ENCODE measurements at places on chromosomes 11 and 22.

DNA sequence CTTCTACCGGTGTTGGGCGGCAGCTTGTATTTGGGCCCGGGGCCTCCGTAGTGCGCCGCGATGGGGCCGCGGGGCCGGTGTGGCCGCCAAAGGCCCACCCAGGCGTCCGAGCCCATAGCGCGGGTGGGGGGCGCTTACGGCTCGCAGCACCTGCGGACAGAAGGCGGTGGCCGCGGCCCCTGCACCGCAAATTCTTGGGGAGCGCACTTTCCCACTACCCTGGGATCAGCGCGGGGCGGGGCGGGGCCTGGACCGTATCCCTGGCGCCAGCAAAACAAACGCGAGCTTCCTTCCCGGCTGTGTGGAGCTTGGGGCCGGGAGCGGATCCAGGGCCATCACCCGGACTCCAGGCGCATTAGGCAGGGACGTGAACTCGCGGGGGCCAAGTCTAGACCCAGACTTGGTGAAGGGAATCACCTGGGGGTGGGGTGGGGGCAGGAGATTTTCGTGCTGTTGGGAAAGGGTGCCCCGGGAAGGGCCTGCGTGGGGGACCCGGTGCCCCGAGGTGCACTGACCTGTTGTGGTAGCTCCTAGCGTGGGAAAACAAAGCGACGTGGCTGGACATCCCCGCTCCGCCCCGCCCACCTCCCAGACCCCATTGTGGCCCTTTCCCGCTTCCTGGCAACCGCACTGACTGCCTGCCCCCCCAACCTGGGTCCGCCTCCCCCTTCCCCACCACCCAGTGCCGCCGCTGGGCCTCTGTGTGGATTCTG, 2.3 kb upstream of the TYMP start:
- DNase-seq = no peak

GRCh38 chr11:14908214-14908880, 16.3 kb upstream of the CYP2R1 start:
- DNase-seq = no peak

- no peak for DNase-seq
Observed at GRCh38 chr11:118224511-118225188, at the start of gene JAML. TSS of gene JAML (minus strand) at chr11:118225011. CDS start at chr11:118214866, 10,145 bp downstream.

- no peak for DNase-seq
Observed at GRCh38 chr11:1053121-1053901, 16.8 kb upstream of the MUC6 start.

- DNase-seq = no peak
Observed at GRCh38 chr22:24833881-24834495, 28.0 kb downstream of the SGSM1 start.

DNA sequence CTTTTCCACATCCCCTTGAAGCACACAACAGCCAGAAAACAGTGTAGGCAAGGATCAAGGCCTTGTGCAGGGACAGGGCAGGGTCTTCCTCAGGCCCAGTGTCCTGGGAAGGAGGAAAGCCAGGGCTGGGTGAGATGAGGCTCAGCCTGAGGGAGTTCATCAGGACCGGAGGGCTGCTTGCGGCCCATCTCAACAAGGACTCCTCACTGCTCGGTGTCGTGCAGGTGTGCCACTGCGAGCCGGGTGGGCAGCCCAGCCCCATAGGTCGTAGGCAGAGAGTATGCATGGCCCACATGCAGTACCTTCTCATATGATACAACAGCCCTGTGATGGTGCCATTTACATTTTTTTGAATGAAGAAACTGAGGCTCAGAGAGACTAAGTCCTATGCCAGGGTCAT, 12.9 kb downstream of the SHISA8 start:
- no peak for DNase-seq

GRCh38 chr11:122772945-122773344, 65.4 kb upstream of the CRTAM start:
- DNase-seq = no peak

- no peak for DNase-seq
Observed at GRCh38 chr11:128857341-128857740, 9.8 kb downstream of the KCNJ1 start.

GRCh38 chr22:49997251-49997599, 15.3 kb downstream of the IL17REL start:
- no peak for DNase-seq

DNA sequence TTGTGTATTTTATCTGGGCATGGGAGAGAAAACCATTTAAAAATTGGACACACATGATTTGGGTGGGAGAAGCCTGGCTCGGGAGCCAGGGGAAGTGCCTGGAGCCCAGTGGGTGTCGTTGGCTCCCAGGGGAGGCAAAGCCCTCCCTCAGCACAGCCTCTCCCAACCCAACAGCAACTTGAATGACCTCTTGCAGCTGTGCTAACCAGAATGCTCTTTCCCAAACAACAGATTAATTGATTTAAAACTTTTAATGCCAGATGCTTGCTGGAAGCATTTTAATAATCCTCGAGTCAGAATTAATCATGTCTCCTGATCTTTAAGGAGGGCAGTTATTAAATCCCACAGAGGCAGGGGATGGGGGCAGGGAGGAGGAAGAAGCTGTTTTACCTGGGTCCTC, 401.6 kb downstream of the BUD13 start:
- DNase-seq = no peak

DNA sequence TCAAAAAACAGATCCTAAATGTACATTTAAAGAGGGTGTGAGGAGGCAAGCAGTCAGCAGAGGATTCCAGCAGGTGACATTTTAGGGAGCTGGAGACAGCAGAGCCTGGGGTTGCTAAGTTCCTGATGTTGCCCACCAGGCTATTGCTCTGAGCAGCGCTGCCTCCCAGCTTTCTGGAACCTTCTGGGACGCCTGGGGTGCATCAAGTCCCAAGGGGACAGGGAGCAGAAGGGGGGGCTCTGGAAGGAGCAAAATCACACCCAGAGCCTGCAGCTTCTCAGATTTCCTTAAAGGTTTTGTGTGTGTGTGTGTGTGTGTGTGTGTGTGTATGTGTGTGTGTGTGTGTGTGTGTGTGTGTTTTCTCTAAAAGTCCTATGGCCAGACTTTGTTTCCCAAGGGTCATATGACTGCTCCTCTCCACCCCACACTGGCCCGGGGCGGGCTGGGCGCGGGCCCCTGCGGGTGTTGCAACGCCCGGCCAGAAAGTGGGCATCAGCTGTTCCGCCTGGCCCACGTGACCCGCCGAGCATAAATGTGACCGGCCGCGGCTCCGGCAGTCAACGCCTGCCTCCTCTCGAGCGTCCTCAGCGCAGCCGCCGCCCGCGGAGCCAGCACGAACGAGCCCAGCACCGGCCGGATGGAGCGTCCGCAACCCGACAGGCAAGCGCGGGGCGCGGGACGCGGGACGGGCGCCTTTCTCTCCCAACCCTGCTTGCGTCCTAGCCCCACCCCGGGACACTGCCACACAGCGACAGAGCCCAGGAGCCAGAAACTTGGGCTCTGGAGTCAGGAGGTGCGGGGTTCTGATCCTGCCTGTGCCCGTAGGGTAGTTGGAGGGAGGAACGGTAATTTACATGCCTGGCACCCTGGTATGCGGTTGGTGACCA, at the start of gene HMOX1:
TSS of gene HMOX1 (plus strand) at position 560 of the 887 bp plus-strand sequence. CDS start at position 638, 78 bp downstream.
- peak; percentile 21 for DNase-seq

DNA sequence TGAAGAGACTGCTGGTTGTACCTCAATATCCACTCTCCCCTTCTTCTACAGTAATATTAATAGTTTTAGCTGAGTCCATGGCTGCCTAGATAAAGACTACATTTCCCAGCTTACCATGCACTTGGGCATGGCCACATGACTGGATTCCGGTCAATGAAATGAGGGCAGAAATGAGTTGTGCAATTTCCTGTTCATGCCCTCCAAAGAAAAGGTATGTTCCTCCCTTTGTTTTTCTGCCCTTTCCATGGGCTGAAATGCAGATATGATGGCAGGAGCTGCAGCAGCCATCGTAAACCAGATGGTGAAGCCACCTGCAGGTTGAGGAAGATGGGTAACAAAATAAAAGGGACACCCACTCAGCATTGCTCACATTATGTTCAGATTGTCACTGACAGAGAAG, 15.3 kb upstream of the ELFN2 start:
- DNase-seq = no peak

GRCh38 chr11:111213256-111213655, 32.3 kb upstream of the POU2AF2 start:
- DNase-seq = no peak

DNA sequence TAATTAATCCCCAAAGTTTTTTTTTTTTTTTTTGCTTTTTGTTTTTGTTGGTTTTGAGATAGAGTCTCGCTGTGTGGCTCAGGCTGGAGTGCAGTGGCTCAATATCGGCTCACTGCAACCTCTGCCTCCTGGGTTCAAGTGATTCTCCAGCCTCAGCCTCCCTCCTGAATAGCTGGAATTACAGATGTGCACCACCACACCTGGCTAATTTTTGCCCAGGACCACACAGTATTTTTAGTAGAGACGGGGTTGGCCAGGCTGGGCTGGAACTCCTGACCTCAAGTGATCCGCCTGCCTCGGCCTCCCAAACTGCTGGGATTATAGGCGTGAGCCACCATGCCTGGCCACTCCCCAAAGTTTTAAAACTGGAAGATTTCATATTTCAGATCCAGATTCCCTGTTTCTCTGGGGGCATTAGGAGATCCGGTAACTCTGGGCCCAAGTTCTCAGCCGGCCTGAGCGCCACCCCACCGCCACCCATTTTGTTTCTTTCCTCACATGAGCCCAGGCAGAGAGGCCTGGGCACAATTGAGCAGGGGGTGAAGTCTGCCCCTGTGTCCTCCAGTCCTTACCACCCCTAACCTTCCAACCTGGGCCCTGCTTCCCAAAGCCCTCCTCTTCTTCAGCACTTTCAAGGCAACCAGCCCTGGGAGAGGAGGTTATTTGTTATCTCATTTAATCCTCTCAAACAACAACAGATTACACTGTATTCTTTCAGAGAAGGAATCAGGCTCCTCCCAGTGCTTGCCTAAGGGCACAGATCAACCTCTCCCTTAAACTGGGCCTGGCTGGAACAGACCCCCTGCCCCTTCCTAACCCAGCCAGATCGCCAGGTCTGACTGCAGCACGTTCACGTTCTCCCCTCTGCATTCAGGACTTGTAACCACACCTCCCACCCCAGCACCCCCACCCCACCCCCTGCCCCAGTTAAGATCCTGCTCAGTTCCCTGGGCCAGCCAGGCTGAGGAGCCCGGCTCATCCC, 1.9 kb upstream of the CSNK1E start:
- no peak for DNase-seq

DNA sequence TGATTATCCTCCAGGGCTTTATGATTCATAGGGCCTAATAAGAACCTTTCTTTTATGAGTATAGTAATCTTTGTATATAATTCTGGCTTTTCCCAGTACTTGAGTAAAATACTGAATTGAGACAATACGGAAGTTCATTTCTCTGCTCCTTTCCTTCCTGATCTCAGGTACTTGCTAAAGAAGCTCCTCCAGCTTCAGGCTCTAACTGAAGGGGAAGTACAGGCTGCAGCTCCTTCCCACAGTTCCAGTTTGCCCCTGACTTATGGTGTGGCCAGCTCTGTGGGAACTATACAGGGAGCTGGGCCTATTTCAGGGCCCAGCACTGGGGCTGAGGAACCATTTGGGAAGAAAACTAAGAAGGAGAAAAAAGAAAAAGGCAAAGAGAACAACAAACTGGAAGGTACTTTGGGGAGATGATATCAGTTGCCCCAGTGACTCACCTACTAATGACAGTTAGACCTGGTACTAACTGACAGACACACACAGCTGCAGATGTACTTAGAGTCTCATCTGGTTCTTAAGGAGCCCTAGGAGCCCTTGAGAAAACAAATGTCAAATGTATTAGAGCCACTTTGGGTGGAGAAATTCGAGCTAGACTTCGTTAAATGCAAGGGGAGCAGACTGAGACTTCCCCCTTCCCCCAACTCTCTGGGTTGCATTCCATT, 3.0 kb downstream of the TBRG1 start:
- no peak for DNase-seq

DNA sequence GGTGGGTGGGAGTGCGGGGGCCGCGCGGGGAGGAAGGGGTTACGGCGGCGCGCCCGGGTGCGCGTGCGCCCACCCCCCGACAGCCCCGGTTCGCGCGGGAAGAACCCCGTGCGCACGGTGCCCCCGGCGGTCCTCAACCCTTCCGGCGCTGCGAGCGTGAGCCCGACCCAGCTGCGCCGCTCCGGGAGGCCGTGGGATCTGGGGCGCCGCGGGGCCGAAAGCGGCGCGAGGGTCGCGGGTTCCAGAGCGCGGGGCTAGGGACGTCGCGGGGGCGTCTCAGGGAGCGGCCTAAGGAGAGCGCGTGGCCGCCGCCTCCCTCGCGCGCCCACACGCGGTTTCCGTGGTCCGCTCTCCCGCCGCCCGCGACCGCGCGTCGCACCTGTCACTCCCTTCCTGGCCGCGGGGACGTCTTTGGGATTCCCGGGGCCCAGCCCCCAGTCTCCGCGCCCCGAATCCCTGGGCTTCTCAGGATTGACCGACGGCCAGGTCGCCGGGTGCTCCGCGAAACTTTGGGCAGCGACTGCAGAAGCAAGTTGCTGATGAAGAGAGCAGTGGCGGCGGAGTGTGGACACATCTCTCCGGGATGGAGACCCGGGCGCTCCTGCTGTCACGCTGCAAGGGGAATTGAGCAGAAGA, 582 bp downstream of the SREBF2 start:
- DNase-seq = no peak

- no peak for DNase-seq
Observed at GRCh38 chr11:86151174-86152005, 82.5 kb upstream of the PICALM start.

GRCh38 chr11:75950141-75950540, 135.1 kb downstream of the UVRAG start:
- DNase-seq = no peak

DNA sequence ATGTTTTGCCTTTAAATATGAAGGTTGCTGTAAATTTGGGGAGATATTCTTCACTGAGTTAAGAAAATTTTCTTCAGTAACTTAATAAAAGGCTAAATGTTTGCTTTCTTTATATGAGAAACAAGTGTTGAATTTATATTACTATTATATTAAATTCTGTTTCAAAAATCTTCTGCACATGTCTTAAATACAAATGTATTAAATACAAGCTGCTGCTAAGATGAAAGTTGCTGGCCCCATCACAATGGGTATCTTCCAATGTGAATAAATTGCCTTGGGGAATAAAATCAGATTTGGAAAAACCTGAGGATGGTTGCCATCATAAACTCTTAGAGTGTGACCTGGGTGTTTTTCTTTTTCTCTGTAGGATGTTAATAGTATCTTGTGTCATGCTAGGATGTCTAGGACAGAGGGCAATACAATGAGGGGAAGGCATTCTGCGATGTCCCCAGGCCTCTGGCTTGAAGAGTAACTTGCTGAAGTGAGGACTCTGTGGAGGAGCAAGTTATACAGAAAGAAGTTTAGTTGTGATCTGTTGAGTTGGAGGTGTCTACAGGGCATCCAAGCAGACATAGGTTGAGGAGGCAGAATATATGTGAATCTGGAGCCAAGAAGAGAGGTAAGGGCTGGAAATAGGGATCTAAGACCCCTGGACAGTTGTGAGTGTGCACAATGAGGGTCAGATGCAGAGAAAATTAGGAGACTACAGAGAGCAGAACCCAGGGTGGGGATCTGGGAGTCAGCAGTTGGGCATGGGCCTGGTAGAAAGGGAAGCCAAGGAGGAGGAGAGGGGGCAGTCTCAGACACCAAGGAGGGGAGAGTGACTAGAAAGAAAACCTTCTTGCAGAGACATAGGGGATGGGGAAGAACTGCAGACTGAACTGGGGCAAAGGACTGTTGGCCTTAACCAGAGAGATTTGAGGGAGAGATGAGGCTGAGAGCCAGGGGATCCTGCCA, 4.8 kb downstream of the IGLL5 start:
- DNase-seq = no peak
